Cardiac muscle cell (in vitro differentiated cells and primary cell): ENCODE measurements at places on chromosomes 12 and 14.

DNA sequence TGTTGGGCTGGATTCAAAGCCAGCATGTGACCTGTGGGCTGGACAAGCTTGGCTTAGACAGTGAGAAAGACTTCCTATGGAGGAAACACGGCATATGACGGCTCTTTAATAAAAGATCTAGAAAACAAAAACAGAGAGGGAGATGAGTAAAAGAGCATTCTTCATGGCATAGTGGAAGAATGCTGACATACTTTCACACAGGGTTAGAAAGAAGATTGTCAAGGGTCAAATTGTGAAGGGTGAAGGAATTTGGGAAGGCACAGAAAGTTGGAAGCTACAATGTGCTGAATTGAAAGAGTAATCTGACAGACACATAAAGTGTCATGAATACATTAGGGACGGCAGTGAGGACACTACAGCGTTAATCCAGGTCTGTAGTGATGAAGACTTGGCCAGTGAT, 63.4 kb downstream of the GALNT4 start:
- DNase-seq: peak; percentile 37

- DNase-seq: no peak
Measured at GRCh38 chr12:113940357-113941207, 25.5 kb downstream of the RBM19 start.

DNA sequence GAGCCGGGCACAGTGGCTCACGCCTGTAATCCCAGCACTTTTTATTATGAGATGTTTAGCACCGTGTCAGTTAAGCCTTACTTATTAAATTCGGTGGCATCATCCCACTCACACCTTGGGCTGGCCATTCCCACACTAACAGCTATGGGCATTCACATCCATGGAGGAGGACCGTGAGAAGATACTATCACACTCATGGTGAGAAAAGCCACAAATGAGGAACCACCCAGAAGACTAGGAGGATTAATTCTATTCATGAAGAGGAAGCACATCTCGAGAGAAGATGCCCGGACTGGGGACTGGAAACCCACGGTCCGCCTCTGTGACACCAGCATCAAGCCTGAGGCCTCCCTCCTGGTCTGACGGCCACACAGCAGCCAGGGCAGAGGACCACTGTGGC, 4.9 kb downstream of the CDC42BPB start:
- DNase-seq: no peak

GRCh38 chr14:50602035-50602434, 42.1 kb downstream of the ATL1 start:
- DNase-seq: no peak

DNA sequence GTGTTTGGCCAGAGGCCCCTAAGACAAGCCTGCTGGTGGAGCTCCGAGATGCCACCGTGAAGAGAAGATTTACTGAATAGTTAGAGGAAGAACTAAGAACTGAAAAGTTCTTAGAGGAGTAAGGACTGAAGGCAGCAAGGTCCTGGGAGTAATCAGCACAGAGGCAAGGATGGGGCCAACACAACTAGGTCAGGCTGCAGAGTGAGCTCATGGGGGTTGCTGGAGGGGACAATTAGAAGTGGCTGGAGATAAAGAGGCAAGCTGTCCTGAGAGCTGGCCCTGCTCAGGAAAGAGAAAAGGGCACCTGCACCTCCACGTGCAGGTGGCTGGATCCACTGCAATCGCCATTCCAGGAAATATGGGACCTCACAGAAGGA, 52.7 kb downstream of the NFKBIA start:
- no peak for DNase-seq

- no peak for DNase-seq
Measured at GRCh38 chr12:8779862-8780261, 42.6 kb upstream of the A2ML1 start.

- no peak for DNase-seq
Measured at GRCh38 chr12:58393152-58393551, 451.8 kb downstream of the ATP23 start.

DNA sequence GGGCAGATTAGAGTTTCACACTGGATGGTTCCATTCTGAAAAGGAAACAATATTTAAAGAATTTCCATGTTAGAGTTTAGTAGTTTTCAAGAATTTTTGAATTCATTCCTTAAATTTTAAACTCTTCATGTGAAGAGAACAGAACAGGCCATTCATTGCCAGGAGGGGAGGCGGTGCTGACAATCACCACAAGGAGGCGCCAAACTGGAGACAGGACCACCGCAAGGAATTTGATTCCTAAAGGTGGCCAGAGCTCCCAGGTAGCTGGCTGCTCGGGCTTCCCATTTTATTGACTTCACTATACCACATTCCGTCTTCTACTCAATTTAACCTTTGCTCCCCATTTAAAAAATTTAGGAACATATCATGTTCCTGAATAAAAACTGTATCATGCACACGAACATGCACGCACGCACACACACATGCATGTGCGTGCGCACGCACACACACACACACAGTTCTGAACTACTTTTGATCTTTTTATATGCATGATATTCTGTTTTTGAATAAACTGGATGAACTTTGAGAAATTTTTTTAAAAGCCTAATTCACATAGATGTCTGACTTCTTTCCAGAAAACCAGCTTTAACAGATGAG, 101.2 kb downstream of the NELL2 start:
- DNase-seq: peak; percentile 21

GRCh38 chr12:69910694-69911093, 85.7 kb downstream of the MYRFL start:
- DNase-seq: no peak

DNA sequence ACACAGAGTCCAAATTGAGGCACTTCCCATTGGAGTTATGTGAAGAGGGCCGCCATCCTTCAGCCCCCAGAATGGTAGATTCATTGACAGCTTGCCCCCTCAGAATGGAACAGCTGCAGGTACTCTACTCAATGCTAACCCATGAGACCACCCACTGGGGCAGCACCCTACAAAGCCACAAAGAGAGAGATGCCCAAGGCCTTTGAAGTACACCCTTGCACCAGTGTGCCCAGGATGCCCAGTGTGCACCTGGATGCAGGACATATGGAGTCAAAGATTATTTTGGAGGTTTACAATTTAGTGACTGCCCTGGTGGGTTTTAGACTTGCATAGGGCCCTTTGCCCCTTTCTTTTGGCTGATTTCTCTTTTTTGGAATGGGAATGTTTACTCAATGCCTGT, 933.9 kb downstream of the SLC16A7 start:
- no peak for DNase-seq

GRCh38 chr12:22978962-22979361, 354.0 kb downstream of the ETNK1 start:
- DNase-seq: no peak

- no peak for DNase-seq
Measured at GRCh38 chr14:64605926-64606685, 56.3 kb downstream of the PPP1R36 start.

DNA sequence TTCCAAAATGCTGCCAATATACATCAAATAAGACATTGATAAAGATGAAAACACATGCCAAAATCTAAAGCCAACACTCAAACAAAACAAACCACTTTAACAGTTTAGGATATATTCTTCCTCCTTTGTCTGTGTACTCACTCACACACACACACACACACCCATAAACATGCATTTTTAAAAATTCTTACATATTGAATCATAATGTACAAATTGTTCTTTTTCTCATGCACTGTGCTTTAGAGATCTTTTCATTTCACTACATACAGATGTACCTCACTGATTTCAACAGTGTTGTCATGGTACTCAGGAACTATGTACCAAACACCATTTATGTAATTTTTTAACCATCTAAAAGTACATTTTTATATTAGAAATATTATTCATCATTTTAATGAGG, 9.5 kb upstream of the RERG start:
- no peak for DNase-seq

DNA sequence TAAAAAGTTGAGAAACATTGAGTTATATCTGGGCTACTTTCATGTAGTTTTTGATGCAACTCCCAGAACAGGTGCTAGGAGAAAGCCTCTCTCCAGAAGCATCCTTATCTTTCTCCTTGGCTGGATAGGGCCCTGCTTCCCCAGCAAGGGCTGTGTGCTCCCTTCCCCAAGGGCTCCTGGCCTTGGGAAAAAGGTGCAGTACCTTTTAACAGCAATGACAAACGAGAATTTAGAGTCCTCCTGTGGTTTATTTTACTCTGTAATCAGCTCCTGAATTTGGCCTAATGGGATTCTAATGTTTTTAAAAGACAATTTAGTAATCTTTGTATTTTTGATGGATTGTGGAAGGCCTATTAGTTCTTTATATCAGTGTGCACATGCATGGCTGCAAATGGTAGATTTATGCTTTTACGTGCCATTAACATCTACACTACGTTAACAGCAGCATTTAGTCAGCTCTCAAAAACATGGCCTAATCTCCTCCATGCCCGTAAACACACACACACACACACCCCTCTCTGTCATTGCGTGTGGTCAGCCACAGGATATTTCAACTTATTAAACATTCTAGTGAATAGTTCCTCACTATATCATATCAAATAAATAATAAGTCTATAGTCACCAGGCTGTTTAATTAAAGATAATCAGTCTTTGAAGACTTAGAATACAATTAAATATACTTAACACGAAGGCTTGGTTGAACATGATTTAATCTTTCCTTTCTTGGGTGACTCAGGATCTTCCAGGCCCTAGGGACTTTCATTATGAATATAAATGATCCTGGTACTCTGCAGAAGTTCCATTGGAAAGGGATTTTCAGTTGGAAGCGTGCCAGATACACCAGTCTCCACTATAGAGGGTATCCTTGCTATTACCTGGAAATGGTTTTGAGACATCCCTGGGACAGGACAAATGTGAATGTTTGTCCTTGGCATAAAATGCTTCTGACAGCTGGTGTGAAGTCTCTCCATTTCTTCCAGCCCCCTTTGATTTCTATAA, 181.4 kb upstream of the PWP1 start:
- no peak for DNase-seq

DNA sequence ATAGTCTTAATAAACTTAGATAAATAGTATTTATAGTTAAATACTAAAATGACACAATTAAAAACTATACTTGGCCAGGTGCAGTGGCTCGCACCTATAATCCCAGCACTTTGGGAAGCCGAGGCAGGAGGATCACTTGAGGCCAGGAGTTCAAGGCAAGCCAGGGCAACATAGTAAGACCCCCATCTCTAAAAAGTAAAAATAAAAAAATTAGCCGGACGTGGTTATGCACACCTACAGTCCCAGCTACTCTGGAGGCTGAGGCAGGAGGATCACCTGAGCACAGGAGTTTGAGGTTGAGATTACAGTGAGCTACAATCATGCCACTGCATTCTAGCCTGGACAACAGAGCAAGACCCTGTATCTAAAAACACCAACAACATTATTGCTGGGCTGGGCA, 16.0 kb downstream of the CINP start:
- DNase-seq: no peak

DNA sequence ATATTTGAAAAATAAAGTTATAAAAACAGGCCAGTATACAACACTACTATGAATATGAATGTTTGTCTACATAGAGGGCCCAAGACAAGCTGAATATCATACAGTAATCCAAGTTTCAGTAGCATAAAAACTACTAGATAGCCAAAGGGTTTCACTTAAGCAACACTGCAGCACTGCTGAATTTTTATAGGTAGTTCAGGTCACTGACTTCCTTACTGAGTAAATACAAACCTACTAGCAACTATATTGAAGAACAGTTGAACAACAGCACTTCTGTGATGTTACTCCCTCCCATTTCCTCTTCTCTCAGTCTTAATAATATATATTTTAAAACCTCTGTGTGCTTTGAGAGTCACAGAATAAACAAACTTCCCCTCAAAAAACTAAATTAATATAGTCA, 42.7 kb downstream of the GTF2A1 start:
- DNase-seq: no peak

DNA sequence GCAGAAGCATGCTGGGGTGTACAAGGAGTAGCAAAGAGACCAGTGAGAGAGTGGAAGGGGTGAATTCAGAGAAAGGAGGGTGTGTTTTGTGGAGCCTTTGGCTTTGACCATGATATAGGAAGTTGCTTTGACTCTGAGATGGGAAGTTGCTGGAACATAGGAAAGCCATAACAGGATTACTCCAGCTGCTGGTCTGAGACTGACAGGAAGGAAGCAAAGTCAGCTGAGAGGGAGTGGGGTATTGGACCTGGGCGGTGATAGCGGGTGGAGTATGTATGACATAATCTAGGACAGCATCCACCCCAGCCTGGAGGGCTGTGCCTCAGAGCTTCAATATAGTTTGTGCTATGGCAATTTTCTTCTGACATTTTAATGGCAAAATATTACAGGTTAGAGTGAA, 324.4 kb downstream of the PDZRN4 start:
- no peak for DNase-seq

GRCh38 chr12:113329022-113329790, 5.7 kb downstream of the SLC8B1 start:
- DNase-seq: no peak

GRCh38 chr14:33332497-33332896, 393.8 kb downstream of the NPAS3 start:
- no peak for DNase-seq

- DNase-seq: no peak
Measured at GRCh38 chr14:51185180-51185579, 54.9 kb upstream of the TMX1 start.

DNA sequence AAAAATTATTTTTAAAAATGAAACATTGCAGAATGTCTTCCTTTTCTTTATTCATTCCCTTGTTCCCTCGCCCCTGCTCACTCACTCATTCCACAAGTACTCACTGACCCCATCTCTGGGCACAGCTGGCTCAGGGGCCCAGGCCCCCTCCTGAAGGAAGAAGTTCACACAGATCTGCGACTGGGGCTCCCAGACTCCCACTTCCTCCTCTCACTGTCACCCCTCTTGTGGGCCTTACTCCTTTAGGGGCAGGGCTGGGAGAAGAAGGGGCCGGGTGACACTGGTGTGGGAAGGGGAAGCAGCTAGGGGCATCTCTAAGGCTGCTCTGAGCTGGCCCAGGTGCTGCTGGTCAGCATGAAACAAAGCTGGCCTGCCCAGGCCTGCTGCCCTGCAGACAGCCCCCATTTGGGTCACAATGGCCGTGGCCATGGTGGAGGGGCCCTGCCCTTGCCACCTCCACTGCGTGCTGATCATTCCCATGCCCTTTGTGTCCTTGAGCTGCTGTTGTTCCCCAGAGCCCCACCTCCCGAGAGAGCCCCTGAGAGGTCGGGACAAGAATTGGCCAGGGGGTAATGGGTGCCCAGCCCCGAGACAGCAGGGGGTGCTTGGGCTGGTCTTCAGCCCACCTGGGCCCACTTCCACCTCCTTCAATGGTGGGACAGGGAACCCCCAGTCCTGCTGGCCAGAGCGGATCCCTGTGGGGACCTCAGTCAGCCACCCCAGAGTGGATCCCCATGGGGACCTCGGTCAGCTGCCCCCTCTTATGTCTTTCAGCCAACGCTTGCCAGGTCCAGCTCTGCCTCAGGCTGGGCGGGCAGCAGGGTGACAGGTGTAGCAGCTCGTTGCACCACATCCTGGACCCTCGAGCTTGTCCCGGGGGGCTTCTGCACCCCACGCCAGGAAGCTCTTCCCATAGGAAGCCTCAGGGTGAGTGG, 212.4 kb upstream of the C14orf180 start:
- DNase-seq: no peak
